Gastroesophageal sphincter (tissue), 4 donors: ENCODE measurements at places on chromosomes 5 and 9.

DNA sequence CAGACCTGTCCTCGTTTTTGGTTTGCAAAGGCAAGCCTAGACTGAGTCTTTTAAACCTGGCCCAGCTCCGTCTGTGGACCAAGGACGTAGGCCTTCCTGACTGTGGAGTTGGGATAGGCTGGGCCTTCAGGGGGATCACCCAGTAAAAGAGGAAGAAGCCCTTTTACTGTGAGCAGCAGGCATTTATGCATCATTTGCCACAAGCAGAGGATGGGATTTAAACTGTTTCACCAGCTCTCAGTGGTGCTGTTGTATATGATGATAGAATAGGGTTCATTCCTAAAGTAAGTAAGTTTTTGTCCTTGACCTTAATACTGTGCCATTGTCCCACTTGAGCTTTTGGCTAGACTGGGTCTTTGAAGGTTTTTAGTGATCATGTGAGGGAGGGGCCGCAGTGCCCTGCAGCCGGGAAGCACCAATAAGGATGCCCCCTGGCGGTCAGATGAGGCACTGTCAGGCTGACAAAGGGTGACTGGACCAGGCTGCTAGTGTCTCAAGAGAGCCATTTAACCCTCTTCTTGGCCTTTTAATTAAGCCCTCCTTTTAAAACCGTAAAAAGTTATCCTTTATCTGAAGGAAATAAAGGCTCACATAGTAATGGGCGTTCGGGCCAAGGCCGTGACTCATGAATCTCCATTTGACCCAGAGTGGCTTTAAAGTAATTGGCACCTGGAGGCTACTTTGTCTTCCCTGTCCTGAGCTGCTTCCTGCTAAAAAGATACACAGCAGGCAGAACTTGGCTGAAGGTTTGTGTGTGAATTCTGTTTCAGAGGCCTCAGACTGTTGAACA, 74.0 kb downstream of the UBAP1 start:
- peak; percentile 44 for ATAC-seq

DNA sequence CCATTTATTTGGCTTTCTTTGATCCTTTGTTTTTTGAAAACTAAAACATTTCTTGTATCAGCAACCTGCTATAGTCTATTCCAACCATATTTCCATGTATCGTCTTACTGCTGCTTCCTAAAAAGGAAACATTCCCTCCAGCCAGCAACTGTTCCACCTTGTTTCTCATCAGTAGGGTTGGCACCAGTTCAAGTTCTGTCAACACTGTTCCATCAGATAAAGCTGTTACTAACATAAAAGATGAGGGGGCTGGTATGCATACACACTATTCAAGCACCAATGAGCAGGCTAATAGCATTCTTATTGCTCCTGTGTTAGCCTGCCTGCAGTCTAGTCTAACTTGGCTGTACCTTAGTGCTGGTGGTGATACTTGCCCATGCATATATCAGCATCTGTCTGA, 178.3 kb downstream of the CWC27 start:
- ATAC-seq = no peak

DNA sequence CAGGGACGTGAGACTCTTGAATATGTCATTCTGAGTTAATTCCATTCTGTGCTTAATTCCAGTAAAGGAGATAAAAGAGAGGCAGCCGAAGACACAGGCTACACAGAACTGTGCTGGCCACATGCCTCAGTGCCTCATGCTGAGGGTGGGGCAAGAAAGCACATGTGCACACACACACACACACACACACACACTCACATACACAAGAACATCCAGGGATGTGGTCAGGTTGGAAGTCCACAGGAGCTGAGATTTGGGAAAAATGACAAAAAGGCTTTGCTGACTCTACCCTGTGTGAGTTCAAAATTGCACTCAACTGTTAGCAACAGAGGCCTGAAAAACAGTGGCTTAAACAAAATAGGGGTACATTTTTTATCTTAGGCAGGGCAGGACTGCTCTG, 40.5 kb downstream of the ALG2 start:
- no peak for ATAC-seq

- no peak for ATAC-seq
These were observed 284.8 kb upstream of the GRAMD2B start for GRCh38 chr5:126138281-126138931.

GRCh38 chr5:135689506-135689905, 110.7 kb upstream of the CXCL14 start:
- no peak for ATAC-seq

GRCh38 chr9:109037946-109038715, 24.8 kb upstream of the CTNNAL1 start:
- no peak for ATAC-seq

DNA sequence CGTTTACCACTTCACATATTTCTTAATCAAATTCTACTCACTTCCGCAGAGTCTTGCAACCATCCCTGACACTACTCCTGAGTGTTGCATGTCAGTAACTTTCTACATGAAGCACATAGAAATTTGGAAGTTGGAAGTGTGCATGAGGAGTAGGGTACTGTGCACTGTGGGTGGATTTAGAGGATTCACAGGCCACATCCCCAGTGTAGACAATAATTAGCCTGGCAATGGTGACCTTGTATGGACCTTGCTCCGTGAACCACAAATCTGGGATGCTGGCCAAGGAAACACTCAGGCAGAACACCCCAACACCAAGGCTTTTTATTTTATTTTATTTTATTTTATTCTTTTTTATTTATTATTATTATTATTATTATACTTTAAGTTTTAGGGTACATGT, 25.5 kb downstream of the CTSL start:
- no peak for ATAC-seq

GRCh38 chr9:14482856-14483255, 168.9 kb upstream of the NFIB start:
- no peak for ATAC-seq

- ATAC-seq = no peak
These were observed 107.9 kb upstream of the EFNA5 start for GRCh38 chr5:107778647-107779046.

DNA sequence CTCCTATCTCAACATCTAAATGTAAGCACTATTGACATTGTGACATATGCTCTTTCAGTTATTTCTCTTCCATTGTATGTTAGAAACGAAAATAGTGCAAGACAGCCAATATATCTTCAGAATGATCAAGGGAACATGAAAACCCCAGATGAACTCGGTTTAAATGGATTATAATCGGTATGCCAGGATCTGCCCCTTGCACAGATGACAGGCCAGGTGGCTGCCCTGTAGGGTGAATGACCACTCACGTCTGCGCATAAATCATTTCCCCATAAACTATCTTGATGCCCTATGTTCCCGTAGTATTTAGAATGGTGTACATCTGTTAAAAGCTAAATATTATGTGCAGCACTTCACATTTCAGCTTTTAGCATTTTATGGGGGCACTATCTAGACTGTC, 69.7 kb upstream of the RANBP3L start:
- no peak for ATAC-seq

GRCh38 chr9:5695860-5696259, 67.0 kb downstream of the RIC1 start:
- no peak for ATAC-seq

DNA sequence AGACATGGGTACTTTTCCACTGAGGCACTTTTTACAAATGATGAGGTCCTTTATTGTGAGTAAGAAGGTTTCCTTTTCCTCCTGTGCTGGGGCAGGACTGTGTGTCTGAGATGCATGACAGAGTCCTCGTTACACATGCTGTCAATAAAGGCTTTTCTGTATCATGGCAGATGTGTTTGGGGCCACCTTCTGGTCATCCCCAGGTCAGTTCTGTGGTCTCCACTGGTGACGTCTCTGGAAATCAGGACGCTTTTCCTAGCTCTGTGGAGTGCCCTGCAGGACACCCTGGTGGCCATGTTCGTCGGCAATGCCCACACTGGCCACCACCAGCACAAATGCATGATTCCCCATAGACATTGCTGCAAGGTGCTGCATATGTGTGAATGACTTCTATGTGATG, 2.8 kb downstream of the CMBL start:
- no peak for ATAC-seq

- no peak for ATAC-seq
These were observed 16.4 kb upstream of the ABCA1 start for GRCh38 chr9:104944356-104944755.

DNA sequence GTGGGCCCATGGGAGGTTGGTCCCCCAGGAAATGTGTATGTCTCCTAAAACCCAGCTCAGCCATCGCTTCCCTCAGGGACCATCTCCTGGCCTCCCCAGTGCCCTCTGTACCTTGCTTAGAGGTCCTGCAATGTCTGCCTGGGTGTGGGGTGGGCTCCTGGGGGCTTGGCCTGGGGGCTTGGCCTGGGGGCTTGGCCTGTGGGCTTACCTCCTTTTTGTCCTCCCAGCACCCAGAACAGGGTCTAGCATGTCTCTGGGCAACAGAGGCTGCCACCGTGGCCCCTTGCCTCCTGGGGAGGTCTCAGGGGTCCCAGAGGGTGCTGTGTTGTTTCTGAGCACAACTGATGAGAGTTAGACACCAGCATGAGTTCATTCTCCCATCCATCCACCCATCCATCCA, 10.7 kb upstream of the VAV2 start:
- no peak for ATAC-seq

DNA sequence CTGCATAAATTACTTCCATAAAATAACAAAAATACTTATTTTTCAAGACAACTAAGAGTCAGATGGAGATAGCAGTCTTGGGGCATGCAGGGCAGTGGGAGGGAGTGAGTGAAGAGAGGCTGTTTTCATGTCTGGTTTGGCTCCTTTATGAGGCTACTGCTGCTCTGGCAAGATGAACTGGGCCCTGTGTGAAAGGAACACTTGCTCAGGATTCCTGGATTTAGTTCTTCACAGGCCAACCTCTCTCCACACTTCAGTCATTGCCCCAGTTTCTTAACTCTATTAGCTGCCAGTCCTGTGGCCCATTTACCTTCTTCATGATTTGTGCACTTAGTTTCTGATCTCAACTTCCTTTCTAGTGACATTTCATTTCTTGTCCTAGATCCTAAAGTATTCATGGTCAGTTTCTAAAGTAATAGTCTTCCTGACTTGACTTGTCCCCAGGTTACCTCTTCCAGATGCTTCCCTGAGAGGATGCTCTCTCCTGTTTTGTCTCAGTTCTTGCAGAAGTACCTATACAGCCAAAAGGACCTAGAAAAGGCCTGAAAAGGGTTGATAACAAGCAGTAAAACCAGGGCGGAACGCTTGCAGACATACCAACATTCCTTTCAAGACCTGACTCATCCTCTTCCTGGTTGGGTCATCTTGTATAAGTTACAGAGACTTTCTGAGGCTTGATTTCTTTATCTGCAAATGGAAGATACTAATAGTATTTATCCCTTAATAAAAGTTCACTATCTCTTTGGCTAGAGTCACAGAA, 77.0 kb upstream of the ZFAND5 start:
- no peak for ATAC-seq

- ATAC-seq = no peak
These were observed 2.4 kb downstream of the EHMT1 start for GRCh38 chr9:137621131-137621757.

DNA sequence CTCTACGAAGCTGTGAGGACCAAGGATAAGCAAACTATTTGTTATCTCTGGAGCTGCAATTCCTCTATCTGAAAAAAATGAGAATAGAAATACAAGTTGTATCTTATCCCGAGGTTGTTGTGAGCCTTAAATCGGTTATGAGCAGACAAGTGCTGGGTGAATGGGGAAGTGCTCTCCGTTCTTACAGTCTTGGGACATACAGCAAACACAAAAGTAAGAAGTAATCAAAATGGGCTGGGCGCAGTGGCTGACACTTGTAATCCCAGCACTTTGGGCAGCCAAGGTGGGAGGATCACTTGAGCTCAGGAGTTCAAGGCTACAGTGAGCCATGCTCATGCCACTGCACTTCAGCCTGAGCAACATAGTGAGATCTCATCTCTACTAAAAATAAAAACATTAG, 31.7 kb downstream of the ITK start:
- no peak for ATAC-seq

- peak; percentile 56 for ATAC-seq
These were observed 482 bp downstream of the CD14 start for GRCh38 chr5:140632366-140633020.

DNA sequence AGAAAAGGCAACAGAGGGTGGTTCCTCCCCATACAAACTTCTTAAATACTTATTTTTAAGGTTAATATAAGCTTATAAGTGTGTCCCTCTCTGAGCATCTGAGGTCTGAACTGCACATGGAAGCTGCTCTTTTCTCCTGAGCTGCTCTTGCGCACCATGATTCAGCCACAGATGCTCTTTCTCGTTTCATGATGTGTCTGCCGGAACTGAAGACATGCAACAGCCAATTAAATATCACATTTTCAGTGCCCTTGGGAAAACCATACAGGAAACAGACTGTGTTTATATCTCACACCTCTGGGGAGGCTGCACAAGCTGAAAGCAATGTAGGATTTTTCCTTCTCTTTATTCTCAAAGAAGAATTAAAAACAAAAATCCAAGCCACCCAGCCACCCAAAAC, 96.8 kb upstream of the NREP start:
- no peak for ATAC-seq

- peak; percentile 34 for ATAC-seq
These were observed 57.5 kb downstream of the DAB2IP start for GRCh38 chr9:121708768-121709488.

GRCh38 chr9:112332214-112332613, 1.2 kb downstream of the PTBP3 start:
- ATAC-seq = no peak

GRCh38 chr5:154058055-154059038, 19.6 kb downstream of the MFAP3 start:
- ATAC-seq = no peak

GRCh38 chr5:89735082-89735481, 674.5 kb downstream of the CETN3 start:
- ATAC-seq = peak; percentile 69

DNA sequence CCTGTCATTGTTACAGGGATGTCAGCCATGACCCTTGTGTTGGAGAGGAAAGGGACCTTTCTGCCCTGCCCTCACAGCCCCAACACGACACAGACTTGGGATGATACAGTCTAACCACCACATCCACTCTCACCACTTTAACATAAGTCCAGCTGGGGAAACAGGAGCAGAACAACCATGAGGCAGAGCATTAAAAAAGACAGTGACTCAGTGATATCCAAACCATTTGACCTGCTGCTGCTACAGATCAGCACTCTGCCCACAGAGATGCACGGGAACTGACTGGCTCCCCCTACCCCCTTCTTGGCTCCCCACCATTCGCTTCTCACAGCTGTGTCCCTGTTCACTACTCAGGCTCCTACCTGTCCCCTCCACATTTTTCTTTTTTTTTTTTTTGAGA, 458.6 kb downstream of the ZNF608 start:
- no peak for ATAC-seq

- no peak for ATAC-seq
These were observed 92.7 kb downstream of the VCAN start for GRCh38 chr5:83564069-83564749.

DNA sequence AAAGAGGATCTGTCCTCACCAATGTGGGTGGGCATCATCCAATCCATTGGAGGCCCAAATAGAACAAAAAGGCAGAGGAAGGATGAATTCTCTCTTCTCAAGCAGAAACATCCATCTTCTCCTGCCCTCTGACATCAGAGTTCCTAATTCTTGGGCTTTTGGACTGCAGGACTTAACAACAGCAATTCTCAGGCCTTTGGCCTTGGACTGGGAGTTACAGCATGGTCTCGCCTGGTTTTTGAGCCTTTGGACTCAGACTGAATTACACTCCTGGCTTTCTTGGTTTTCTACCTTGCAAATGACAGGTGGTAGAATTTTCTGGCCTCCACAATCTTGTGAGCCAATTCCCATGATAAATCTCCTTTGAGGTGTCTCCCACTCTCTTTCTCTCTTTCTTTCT, 60.5 kb upstream of the CD180 start:
- no peak for ATAC-seq
